ENCODE measurements at places on chromosomes 4 and X.

DNA sequence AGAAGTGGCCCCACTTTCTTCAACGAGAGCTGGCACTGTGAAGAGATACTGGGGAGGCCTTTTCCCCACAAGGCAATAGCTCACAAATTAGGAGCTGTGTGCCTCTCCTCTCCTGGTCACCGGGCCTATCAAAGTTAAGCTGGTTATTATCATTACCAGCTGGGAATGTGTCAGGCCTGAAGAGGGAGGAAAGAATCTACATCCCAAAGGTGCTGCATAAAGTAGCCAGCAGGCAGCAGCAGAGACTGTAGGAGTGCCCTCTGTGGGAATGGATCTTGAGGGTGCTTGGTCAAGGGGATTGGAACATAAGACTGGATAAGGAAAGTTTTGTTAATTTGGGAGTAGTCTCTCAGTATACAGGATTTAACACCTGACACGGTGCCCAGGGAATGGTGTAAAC is 9.1 kb upstream of the TMPRSS11D start:
- no peak for DNase-seq

DNA sequence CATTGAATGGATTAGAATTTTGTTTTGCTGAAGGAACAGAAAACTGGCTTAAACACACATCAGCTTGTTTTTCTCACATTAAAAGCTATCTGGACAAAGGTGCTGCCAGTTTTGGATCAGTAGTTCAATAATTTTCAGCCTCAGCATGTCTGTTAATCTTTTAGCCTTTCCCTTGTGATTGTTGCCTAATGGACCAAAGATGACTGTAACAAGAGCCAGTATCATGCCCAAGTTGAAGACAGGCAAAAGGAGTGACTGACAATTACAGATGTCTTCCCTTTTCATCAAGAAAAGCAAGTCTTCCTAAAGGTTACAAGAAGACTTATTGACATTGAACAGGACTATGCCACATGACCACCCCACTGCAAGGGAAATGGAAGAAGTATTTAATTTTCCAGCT is 419.7 kb downstream of the MAPK10 start:
- no peak for DNase-seq

DNA sequence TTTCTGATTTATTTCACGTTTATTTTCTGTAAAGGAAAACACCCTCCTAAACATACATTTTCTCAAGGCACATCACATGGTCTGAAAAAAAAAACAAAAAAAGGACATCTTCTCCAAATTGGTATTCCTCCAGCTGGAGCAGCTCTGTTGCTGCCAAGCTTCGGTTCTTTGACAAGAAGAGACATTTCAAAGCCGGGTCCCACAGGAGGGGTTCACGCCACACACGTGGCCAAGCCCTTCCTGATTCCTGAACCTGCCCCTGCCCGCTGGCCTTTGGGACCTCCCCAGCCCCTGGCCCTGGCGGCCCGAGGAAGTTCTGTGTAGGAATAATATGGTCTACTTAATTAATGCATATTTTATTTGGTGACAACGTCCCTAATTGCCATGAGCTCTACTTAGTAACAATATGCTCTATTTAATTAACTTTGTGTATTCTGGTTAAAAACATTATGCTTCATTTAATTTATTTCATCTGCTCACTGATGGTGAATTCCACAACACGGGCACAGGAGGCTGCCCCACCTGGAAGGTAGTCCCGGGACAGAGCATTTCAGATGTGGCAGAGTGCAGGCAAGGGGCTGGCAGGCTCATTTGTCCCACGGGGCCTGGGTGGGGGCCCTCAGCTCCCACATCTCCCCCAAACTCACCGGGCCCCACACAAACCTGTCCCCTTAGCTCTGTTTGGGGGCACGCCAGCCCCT is 5.4 kb upstream of the RGS12 start:
- no peak for DNase-seq

DNA sequence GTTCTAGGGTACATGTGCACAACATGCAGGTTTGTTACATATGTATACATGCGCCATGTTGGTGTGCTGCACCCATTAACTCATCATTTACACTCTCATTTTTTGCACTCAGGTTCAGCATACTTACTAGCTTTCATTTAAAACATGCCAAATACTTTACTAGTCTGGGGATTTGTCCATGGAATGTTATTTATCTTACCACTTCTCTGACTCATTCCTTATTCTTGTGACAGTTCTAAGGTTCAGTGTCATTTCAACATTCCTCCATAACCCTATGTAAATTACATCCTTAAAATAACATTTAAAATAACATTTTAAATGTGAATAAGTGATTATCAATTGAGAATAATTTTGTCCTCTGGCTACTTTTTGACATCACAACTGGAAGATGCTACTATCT is 19.5 kb upstream of the SYTL5 start:
- DNase-seq: no peak

- no peak for DNase-seq
Observed at GRCh38 chrX:40504801-40505605, 75.8 kb upstream of the ATP6AP2 start.

GRCh38 chr4:2068566-2068965 is 9.4 kb downstream of the NAT8L start:
- no peak for DNase-seq

DNA sequence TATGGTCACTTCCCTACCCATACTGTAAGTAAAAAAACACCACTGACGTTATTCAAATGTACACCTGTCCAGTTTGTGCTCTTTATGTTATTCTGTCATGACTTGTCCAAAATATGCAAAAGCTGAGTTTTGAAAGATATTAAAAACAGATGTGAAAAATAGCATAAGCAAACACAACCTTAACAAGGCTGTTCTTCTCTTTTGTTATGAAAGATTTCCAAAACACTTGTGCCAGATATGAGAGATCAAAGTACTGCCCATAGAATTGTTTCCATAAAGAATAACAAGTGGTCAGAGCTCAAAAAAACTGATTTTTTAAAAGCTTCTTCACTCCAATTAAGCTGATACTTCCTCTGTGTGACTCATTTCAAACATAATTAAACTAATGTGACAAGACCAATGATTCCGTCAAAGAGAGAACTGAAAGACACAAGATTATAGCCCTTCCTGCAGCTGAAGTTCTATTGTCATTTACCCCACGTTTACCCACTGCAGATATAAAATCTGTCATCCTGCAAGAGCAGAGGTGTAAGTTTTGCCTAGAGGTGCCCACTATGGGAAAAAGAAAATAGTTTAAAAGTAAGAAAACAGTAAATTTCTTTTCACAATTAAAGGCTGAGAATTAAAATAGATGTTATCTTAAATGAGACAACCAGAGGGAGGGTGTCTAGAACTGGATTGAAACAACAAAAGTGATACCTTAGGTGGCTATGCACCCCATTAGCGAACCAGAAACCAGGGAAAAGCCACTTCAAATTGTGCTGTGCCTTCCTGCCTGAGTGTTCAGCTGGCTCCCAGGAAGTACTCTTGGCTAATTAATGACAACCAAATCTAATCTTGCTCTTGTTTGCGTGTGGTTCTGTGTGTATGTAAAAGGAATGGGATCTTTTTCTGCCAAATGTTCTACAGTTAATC is 30.1 kb downstream of the RASSF6 start:
- no peak for DNase-seq

- DNase-seq: no peak
Observed at GRCh38 chrX:29792335-29792734, 423.0 kb upstream of the MAGEB2 start.

DNA sequence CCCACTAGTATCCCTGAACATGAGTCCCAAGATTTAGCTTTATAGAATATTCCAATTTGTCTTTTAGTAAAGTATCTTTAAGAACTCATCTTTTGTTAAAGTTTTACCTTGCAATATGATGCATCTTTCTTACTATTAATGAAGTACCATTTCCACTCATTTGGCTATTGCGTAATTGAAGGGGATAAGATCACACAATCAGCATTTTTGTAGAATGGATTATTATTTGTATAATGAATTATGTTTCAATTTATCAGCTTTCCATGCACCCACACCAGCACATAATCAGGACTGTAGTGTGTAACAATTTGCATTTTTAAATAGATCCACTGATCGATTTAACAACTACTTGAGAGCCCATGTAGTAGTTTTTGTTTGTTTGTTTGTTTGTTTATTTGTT is 1364.9 kb upstream of the IGFBP7 start:
- no peak for DNase-seq

- no peak for DNase-seq
Observed at GRCh38 chr4:123037804-123038203, 115.4 kb upstream of the NUDT6 start.

GRCh38 chrX:57952320-57952678 is 42.0 kb upstream of the ZXDA start:
- no peak for DNase-seq

DNA sequence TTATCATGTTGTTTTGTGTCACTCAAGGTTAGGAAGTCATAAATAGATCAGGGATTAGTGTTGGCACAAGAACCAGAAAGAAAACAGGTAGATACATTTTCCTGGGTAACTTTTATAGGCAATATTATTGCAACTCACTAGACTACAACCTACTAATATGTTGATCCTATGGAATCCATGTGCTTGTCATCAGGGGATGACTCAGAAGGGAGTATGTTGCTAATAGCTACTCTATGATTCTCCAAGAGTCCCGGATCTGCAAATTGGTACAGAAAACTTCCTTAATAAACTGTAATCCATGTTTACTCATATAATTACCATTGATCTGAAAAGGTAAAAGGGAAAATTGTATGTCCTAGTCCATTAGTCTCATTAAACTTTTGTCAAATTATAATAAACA is 11.7 kb upstream of the GNRHR start:
- no peak for DNase-seq

- DNase-seq: no peak
Observed at GRCh38 chr4:106852426-106852825, 183.7 kb downstream of the DKK2 start.

DNA sequence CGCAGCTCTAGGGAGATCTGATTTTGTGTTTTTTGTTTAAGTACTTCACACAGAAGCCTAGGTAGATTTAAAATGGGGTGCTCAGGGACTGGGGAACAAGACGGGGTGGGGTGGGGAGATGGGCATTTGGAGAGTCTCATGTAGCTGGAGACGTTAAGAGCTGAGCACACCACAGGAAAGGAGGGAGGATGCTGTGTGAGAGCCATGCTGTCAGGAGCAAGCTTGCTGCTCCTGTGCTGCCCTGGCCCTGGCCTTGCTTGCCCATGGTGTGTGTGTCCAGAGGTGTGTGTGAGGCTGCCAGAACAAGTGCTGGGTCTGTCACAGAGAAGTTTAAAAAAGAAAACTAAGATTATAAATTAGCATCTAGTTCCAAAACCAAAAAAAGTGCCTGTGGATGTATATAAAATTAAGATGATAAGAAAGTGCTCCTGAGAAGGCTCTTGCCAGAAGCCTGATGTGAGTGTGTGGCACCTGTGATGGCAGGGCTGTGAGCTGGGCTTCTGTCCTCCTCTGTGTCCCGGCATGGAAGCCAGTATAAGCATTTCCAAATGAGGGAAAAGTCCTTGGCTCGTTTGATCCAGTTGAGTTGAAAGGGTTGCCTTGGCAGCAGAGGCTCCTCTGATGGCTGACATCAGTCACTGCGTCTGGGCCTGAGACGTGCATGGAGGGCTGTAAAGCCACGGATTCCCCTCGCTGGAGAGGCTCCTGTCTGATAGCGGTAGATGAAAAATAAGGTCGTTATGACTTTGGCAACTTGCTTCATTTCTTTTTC is 63.5 kb downstream of the NELFA start:
- no peak for DNase-seq

- no peak for DNase-seq
Observed at GRCh38 chrX:103540145-103540544, 20.9 kb upstream of the RAB40A start.

DNA sequence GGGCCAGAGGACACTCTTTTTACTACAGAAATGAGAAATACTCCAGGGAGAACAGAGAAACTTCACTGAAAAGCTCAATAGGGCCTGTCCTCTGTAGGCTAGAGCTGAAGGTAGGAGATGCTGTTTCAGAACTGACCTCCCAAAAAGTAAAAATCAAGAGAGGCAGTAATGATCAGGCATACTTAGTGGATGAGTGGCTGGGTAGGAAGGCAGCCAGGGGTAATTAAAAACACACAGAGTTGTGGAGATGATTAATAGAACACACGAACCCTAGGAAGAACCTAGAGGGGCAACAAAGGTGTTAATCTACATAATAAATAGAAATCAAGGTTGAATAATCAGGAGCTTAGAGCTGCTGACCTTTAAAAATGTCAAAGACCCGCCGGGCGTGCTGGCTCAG is 582.4 kb upstream of the ADGRL3 start:
- DNase-seq: no peak

- no peak for DNase-seq
Observed at GRCh38 chr4:23455456-23456158, 434.2 kb downstream of the PPARGC1A start.

DNA sequence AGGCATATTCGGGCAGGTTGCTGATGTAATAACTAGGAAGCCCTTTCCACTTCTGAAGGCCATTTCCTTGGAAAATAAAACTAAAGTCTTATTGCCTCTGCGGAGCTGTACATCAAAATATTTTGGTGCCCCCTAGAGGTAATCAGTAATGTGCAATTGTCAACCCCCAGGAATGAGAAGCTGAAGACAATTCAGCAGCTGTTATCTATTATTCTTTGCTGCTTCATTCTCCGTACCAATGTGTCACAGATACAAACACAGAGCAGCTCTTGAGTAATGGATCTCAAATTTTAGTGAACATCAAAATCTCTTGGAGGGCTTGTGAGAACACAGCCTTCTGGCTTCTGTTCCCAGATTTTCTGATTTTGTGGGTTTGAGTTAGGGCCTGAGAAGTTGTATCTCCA is 3.5 kb upstream of the SLIT2 start:
- peak; percentile 50 for DNase-seq

DNA sequence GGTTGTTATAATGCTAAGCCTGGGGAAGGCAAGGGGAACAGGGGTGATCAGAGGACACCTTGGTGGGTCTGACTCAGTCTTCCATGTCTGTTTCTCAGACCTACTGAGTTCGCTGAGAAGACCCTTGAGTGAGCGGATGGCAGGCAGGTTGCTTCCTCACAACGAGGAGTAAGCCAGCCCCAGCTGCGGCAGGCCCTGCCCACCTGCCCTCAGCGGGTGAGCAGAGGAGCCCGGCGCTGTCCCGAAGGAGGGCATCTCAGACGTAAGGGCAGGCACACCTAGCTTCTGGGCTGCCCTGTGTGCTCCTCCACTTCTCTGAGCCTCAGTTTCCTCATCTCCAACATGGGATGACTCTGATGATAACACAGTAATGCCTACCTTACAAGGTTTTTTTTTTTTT is 30.3 kb downstream of the MSX1 start:
- no peak for DNase-seq

- DNase-seq: peak; percentile 44
Observed at GRCh38 chrX:108138814-108139702, 47.5 kb downstream of the ATG4A start.
